Activated gamma-delta T cell treated with Interleukin-2 at 50 U/mL for 16 hours (primary cell): ENCODE measurements at places on chromosomes 7 and 10.

DNA sequence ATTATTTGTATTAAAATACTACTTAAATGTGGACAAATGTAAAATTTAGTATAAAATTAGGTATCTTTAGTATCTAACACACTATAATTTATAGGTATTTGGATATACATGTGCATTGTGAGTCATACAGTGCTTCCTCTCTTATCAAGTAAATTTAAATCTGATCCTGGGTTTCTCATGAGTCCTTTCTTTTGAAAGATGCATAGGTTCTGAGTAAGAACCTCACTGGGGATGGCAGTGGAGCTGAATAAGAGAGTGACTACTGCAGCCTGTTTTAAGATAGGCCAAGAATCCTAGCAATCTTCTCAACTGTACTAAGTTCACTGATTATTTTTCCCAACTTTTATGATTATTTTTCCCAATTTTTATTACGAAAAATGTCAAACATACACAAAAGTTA lies 16.2 kb downstream of the CEP55 start:
- no peak for DNase-seq

- DNase-seq, result no peak
These were observed 108.2 kb upstream of the KAT6B start for GRCh38 chr10:74718208-74718607.

GRCh38 chr10:51658000-51658399 lies 41.4 kb downstream of the CSTF2T start:
- no peak for DNase-seq

DNA sequence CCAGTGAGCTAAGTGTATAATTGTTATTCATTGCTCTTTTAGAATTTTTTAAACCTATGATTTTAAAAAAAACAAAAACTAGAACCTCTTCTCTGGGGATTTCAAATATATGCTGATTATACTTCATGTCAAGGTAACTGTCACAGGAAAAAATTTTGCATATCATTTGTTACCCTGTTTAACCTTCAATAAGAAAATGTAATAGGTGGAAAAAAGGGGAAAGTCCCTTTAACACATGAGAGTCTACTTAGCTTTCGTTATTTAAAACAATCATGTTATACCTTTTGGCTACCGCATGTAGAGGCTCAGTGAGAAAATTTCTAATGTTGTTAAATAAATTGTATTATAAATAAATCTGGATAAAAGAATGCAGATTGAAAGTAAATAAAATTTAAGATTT lies 190.1 kb upstream of the AKR1E2 start:
- no peak for DNase-seq

DNA sequence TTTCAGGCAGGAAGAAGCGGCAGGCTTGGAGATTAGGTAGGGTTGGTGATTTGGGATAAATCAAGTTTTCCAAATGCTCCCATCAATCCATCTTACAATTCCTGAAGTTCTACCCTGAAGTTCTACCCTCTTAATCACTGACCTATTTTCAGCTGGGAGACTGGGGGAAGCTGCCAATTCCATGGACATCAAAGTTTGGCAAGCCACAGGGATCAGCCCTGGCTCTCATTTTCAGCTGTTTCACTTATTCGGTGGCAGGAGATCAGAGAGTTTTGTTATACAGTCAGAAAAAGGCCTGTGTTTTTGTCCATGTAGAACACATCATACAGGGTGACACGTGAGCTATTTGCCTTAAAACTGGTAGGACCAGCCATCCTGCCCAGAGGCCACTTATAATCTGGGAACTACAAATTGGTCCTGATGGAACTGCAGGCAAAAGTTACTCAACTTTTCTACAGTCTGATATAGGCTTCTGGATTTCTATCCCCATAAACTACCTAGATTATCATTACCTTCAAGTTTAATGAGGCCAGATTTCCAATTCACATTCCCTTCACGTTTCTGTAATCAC lies 112.9 kb upstream of the ZNF746 start:
- no peak for DNase-seq

DNA sequence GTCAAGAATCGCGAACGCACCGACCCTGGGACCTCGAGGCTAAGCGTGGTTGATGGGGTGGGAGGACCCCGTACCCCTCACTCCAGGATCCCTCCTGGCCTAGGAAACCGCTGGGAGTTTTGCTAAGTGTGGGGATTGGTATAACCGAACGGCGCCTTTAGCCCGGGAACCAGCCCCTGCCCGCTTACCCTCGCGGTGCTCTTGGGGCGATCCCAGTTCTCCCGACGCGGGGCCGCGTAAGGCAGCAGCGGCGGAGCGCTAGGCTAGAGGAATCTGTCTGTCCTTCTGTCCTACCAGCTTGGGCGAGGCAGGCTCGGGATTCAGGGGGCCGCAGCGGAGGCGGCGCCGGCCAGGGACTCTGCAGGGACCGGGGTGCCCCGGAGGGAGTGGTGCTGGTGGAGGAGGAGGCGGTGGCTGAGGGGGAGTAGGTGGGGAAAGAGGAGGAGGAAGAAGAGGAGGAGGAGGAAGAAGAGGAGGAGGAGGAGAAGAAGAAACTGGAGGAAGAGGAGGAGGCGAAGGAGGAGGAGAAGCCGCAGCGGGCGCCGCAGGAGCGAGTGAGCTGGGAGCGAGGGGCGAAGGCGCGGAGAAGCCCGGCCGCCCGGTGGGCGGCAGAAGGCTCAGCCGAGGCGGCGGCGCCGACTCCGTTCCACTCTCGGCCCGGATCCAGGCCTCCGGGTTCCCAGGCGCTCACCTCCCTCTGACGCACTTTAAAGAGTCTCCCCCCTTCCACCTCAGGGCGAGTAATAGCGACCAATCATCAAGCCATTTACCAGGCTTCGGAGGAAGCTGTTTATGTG lies 439 bp upstream of the EMX2 start:
- no peak for DNase-seq

DNA sequence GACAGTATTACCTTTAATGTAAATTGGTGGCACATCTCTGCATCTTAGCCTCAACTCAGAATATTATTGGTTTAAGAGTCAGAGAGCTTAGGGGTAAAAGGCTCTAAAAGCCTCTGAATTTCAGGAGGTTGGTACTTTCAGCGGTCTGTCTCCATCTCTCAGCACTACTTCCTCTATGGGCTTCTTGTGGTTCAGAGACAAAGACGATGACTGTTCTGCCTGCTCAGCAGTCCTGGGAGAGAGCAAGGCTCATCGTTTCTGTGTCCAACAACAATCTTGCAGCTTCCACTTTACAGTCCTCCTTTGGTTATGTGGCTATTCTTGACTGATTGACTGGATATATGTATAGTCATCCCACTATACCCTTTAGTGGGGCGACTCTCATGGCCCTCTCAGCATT lies 394.7 kb downstream of the AUTS2 start:
- no peak for DNase-seq

- peak; percentile 88 for DNase-seq
These were observed 6.5 kb downstream of the ARPC1B start for GRCh38 chr7:99380823-99381663.

DNA sequence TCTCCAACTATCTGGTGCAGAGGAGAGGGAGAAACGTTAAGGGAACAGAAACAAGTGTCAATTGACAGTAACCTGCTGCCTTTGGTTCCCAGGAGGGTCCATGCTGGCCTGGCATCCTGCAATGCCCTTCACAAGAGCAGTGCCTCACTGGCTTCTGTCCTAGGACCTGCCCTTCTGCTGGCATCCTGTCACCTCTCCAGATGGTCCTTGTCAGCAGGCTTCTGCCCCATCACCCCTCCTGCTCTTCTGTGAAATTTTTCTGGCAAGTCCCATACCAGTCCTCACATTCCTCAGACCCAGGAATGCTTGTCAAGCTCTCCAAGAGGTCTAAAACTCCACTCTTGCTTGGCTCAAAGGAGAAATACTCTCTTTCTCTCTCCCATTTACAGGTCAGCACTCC lies 34.2 kb downstream of the C10orf67 start:
- no peak for DNase-seq

- DNase-seq, result no peak
These were observed 28.6 kb upstream of the SAR1A start for GRCh38 chr10:70198696-70199466.

- DNase-seq, result no peak
These were observed 109.3 kb downstream of the TNS3 start for GRCh38 chr7:47472444-47473157.

DNA sequence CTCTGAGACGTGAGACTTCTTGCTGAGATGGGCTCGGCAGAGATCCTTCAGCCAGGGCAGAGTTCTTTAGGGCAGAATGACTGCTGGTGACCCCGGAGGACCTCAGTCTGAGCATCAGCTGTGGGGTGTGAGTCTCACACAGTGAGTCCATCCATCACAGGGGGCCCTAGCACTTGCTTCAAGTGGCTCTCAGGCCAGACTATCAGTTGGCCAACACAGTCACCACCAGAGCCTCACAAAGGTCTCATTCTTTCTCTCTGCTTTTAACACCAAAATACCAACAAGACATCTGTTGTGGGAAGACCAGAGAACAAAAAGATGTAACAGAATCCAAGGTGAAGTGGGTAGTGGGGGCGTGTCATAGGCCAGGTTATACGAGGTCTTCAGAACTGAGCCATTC lies 345.6 kb upstream of the NRP1 start:
- DNase-seq, result no peak

GRCh38 chr10:108911814-108912541 lies 1011.3 kb downstream of the XPNPEP1 start:
- no peak for DNase-seq

DNA sequence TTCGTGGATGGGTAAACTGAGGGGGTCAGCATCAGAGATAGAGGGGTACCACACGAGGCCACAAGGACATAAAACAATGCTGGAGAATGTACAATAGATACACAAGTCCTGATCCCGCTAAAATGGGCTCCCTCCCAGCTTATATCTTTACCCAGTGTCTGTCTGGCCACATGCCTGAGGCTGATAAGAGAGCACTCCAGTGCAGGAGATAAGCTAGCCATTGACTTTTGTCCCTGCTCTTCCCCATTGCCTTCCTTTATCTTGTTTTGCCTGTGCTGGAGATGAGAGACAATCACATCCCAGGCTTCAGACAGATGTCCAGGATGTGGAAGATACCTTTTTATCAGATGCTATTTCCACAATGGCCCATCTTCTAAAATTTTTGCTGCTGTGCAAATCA lies 6.0 kb downstream of the GAD2 start:
- DNase-seq, result no peak

GRCh38 chr10:70921285-70921684 lies 32.9 kb upstream of the PCBD1 start:
- no peak for DNase-seq

DNA sequence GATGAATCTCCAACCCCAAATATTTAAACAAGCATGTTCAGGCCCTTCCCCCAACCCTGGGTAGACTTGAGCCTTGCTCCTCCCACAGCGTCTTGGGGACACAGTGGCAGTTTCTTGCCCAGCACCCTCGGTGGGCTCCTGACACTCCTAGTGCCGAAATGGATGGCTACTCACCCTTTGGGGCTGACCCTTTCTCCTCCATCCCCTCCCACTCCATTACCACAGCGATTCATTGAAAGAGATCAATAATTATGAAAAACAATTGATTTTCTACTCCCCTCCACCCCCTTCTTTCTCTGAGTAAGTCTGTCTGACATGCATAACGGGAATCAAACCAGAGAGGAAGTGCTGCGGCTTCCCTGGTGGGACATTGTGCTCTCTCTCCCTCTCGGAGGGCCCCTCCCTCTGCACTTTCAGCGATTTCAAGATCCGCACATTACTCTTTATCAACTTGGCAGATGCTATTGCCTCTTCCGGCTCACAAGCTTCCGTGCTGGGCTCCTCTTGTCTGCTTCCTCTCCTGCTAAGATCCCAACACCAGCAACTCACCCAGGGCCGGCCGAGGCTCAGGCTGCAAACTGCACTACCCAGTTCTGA lies 79.0 kb upstream of the PLXNA4 start:
- peak; percentile 30 for DNase-seq

DNA sequence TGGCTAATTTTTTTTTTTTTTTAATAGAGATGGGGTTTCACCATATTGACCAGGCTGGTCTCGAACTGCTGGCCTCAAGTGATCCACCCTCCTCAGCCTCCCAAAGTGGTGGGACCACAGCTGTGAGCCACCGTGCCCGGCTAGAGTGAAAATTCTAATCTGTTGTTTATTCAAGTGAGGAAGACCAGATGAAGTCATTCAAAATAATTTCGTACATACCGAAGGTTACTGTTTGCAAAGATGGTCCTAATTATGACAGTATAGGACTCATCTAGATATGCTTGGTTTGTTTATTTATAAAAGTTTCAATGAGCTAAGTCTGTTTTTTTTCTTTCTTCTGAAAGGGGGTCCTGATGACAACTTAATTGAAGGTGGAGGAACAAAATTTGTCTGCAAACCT lies 376.8 kb downstream of the EXOC4 start:
- DNase-seq, result no peak

GRCh38 chr10:95508730-95509129 lies 52.4 kb downstream of the SORBS1 start:
- no peak for DNase-seq

DNA sequence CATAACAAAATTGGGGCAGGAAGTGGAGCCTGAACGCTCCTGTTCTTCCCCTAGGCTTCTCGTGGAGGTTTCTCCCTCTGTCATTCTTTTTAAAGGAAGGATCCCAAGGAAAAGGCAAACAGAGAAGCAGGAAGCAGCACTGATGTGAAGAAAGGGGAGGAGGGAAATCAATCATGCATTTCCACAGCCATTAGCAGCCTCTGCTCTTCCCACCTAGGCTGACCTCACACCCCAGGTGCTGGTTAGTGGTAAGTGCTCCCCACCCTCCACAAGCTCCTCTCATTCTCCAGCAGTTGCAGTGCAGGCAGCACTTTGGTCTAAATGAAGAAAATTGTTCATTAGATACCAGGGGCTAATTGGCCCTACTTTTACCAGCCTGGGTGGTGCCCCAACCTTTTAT lies 2.6 kb downstream of the CRHR2 start:
- no peak for DNase-seq

GRCh38 chr10:99965700-99966099 lies 44.0 kb downstream of the DNMBP start:
- no peak for DNase-seq

DNA sequence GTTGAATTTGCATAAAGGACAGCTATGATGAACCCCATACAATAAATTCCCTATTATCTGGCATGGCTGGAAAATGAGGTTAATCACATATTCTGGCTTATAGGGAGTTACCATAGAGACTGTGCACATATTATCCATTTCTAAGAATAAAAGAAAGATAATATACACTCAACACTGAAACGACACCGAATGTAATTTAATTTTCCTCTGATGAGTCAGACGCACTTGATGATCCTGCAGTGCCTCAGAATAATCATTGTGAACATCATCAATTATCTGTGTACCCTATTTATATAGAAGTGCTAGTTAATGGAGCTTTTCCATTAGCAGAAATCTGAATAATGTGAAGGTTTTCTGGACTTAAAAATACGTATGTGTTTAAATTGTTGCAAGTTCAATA lies 60.2 kb downstream of the SGCE start:
- no peak for DNase-seq

GRCh38 chr7:8035647-8036518 lies 67.3 kb downstream of the GLCCI1 start:
- DNase-seq, result no peak
